ENCODE measurements at places on chromosomes 2 and 18.

DNA sequence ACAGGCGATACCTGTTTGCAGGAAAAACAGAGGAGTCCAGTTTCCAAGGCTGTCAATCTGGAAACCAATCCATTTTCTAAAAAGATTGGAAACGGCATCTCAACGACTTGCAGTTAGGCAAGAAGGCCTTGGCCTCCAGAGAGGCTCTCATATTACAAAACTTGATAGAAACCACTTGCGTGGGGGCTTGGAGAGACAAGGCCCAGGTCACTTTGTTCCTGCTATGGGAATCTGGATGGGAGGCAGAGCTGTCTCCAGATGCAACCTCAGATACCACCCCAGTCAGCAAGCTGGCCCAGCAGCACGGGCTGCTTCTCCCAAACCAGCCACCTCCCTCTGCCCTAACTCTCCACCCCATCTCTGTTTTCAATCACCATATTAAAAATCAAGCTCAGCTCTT lies 298.8 kb downstream of the TNS1 start:
- no peak for DNase-seq

- DNase-seq: no peak
These were observed 146.3 kb upstream of the SKOR2 start for GRCh38 chr18:47397671-47398319.

DNA sequence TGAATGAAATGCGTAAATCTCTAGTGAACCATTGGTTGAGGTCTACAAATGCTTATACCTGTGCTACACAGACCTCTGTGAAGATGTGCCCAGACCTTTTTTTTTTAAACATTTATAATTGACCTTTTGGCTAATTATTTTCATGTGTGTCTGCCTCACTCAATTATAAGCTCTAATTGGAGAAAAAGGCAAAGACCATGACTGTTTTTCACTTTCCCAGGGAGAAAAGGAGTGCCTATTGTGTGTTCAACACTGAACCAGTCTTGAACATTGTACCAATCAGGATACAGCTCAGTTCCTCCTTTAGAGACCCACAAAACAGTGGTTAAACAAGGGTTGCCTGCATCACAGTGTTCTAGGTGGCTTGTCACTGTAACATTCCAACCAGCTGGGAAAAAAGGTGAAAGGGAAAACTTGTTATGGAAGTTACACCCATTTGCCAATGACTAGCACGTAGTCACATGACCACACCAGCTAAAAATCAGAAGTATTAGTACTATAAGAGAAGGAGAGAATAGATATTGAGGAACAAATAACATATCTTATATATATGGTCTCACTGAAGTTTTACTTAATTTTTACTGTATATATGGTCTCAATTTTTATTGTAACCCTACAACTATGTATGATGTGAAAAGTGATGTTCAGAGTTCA lies 13.4 kb downstream of the TANK start:
- DNase-seq: no peak

GRCh38 chr2:213104092-213104902 lies 47.1 kb downstream of the IKZF2 start:
- DNase-seq: no peak

GRCh38 chr18:79848579-79849327 lies 51.0 kb downstream of the KCNG2 start:
- no peak for DNase-seq

- no peak for DNase-seq
These were observed 10.9 kb downstream of the TMEM200C start for GRCh38 chr18:5884375-5884774.

- no peak for DNase-seq
These were observed 26.8 kb downstream of the MRPL35 start for GRCh38 chr2:86226070-86226469.

- no peak for DNase-seq
These were observed 46.5 kb downstream of the TET3 start for GRCh38 chr2:74031221-74031620.

DNA sequence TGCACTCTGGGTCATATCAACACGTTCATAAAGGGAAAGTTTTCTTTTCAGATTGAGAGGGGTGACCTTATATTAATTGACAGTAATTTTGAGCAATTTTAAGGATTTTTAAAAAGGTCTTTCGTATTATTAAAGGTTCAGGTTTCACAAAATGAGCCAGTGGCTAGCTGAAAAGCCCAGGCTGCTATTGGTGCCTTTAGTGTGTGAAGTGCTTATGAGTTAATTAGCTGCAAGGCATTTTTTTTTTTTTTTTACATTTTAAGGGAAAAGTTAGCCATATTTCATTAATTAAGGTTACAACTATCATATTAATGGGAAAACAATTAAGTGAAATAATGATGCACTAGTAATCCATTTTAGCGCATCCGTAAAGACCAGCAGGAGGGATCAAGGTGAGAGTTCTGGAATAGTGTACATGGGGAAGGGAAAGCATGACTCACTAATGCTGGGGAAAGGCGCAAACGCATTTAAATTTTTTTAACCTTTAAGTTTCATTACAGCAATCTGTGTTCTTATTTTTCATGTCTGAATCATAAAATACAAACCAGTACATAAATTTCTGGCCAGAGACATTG lies 200.0 kb downstream of the ZNF407 start:
- DNase-seq: no peak

DNA sequence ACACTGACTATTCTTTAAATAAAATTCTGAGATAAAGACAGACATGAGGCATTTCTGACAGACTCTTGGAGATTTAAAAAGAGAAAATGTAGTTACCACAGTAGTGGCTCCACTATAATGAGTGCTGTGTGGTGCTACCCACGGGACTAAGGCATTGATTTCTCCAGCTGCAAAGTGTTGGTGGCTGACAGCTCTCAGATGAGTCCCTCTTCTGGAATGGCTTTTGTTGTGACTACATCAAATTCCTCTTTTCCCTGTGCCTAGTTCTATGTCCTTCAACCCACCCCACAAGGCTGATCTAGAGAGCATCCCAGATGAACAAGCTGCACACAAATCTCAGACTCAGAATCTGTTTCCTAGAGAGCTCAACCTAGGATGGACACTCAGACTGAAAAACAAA lies 884.8 kb upstream of the ZEB2 start:
- DNase-seq: no peak

DNA sequence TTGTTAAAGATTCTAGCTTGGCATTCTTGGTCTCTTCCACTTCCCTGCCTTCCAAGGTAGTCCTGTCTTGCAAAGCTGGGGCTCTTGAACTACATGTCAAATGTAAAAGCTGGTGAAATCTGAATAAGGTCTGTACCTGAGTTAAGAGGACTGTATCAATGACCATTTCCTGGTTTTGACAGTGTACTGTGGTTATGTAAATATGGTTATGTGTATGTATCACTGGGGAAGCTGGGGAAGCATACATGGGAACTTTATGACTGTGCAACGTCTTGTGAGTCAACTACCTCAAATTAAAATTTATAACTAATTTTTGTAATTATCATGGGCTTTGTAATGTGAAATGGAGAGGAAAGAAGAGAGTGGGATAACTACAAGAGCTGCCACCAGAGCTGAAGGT lies 81.7 kb downstream of the COL4A4 start:
- DNase-seq: no peak

DNA sequence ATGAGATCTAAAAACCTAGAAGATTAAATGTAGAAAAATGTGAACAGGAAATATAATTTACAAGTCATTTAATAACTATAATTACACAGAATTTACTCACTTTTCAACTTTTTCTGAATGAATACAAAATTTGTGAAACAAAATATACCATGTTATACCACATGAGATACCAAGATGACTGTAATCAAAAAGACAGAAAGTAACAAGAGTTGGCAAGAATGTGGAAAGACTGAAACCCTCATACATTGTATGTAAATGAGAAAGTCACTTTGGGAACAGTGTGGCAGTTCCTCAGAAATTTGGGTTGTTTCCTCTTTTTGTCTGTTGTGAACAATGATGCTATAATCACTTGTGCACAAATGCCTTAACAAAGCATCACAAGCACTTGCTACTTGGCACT lies 145.4 kb upstream of the ZNF804A start:
- DNase-seq: no peak

GRCh38 chr2:231634412-231634811 lies 41.7 kb downstream of the TEX44 start:
- DNase-seq: no peak

Data from activated CD8-positive, alpha-beta memory T cell treated with anti-CD3 and anti-CD28 coated beads for 48 hours (primary cell).